ENCODE measurements at places on chromosomes 1 and 21. TPM values are rescaled to one million over a fixed set of nuclear protein-coding genes. Genes with fewer than 3 reads are reported as not detected.

DNA sequence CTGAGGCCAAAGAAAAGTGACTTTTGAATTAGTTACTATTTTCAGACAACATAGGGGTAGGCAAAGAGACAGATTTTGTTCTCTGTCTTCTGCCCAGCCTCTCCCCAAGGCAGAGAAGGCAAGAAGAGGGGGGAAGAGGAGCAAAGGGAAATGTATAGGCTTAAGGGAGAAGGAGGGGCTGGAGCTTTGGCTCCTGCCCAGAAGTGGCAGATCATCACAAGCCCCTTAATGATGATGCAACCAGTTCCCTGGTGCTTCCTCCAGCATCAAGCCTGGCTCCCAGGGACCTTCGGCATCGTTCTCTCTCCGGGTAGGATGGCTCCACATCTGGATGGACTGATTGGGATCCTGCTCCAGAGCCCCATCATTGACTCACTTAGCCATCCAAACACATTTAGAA is 112.8 kb downstream of the KCND3 start:
- no peak for DNase-seq

GRCh38 chr1:160658814-160659193 is 12.0 kb upstream of the SLAMF1 start:
- DNase-seq = no peak

Gene PGLYRP3
- total RNA-seq = not detected

- no peak for DNase-seq
Observed at GRCh38 chr1:27545271-27545670, 55.3 kb upstream of the WASF2 start.

DNA sequence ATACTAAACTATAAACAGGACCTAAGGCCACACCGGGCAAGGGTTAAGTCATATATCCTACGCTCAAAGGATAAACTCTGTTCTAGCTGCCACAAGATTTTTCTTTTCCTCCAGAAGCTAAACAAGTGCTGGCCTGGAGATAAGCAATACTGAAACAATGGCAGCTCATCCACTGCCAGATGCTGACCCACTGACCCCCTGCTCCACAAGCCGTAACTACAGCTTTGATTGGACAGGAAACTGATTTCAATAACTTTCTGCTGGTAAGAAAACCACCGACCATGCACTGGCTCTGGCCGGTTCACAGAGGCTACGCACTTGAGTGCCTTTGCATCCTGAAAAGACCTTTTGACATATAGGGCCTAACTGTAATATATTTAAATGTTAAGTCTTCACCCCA is 51.3 kb upstream of the PLA2G2C start:
- peak; percentile 6 for DNase-seq

DNA sequence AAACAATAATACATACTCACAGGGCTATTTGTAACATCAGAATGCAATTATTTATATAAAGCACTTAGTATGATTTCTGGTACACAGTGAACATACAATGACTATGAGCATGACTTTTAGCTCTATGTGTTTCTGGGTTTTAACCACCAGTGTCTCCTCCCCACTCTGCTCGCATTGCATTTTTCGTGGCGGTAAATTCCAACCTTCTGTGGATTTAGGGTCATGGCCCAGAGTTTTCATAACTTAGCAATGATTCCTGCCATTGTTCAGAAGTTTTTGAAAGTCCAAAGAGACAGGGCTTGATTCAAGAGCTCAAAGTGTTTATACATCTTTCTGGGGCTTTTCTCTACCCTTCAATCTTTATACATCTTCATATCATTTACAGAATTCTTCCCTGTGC is 191.3 kb downstream of the BACH1 start:
- DNase-seq = no peak

Gene ZNF691
- total RNA-seq = 19.1 TPM

Gene S100A7
- total RNA-seq = not detected

GRCh38 chr1:146010126-146010738 is 11.3 kb downstream of the HJV start:
- DNase-seq = no peak

- DNase-seq = no peak
Observed at GRCh38 chr1:51445351-51446090, 73.5 kb downstream of the EPS15 start.

DNA sequence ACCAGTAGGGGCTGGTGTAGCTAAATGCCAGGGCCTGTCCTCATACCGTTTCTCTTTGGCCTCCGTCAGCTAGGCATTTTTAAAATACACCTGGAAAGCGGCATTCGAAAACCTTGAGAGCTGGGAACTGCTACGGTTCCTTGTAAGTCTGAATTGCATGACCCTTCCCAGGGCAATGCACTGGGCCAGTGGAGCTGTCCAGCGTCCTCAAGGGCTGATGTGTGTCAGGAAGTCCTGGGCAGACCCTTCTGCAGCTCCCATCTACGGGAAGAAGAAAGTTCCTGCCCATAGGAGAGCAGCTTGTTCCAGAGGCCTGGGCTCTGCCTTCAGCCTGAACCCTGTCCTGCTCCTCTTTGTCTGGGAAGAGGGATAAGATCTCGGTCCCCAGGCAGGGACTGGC is 34.1 kb downstream of the UBASH3A start:
- no peak for DNase-seq

Gene CLCNKB
- 0.30 TPM for total RNA-seq

Gene LAPTM5
- total RNA-seq = 1.5 TPM

GRCh38 chr1:231735411-231735810 is 108.8 kb downstream of the DISC1 start:
- no peak for DNase-seq

DNA sequence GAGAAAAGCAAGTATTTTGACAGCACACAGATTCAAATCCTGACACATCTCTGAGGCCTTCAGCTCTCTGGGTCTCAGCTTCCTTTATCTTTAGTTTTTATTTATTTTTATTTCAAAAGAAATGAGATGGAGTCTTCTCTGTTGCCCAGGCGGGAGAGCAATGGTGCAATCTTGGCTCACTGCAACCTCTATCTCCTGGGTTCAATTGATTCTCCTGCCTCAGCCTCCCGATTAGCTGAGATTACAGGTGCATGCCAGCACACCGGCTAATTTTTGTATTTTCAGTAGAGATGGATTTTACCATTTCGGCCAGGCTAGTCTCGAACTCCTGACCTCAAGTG is 19.1 kb upstream of the ATP2B4 start:
- no peak for DNase-seq

Gene RGS2
- total RNA-seq = 12.3 TPM

- no peak for DNase-seq
Observed at GRCh38 chr1:19442154-19443096, 42.9 kb downstream of the CAPZB start.

DNA sequence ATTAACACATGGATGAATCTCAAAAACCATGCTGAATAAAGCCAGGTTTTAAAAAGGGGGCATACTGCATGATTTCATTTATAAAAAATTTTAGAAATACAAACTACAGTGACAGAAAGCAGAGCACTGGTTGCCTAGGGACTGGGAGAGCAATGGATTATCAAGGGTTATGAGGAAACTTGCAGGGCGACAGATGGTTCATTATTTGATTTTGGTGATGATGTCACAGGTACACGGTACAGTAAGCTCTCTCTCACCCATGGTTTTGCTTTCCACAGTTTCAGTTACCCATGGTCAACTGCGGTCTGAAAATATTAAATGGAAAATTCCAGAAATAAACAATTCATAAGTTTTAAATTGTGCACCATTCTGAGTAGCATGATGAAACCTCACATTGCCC is 14.1 kb downstream of the VAMP4 start:
- DNase-seq = no peak

DNA sequence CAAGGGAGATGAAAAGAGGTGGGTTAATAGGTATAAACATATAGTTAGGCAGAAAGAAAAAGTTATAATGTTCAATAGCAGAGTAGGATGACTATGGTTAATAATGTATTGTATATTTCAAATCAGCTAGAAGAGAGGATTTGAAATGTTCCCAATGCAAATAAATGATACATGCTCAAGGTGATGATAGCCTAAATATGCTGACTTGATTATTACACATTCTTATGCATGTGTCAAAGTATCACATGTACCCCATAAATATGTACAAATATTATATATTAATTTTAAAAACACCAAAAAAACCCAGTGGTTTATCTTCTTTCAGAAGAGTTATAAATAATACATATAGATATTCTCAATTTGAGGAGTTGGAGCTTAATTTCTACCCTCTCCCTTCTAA is 38.3 kb upstream of the ZSWIM5 start:
- DNase-seq = no peak

GRCh38 chr1:209341146-209341545 is 242.4 kb upstream of the CAMK1G start:
- DNase-seq = no peak

All from neural crest cell (in vitro differentiated cells).